ENCODE measurements at places on chromosomes 3 and 15.

DNA sequence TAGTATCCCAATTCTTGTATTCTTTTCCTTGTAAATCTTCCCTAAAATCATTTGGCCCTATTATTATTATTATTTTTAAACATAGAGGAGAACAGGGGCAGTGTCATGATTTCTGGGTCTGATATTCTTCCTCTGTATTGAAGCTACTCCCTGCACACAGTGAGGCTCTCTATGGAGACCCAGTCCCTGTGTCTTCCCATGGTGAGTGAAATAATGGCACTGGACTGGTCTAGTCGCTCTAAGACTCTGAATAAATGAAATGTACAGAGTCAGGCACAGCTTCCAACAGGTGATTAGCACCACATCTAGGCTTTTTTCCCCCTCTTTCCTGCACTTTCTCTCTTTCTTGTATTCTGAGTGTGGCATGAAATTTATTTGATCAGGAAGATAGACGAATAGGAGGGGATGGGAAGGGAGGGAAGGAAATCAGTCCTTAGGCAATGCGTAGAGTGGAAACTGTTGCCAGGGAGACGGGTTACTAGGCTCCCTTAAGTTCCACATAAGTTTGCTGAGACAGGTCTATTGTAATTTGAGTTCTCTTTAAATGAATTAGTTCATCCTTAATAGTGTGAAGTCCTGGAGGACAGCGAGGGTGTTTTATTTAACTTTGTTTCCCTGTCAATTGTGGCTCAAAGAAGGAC is 49.0 kb upstream of the NDN start:
- DNase-seq, result no peak

DNA sequence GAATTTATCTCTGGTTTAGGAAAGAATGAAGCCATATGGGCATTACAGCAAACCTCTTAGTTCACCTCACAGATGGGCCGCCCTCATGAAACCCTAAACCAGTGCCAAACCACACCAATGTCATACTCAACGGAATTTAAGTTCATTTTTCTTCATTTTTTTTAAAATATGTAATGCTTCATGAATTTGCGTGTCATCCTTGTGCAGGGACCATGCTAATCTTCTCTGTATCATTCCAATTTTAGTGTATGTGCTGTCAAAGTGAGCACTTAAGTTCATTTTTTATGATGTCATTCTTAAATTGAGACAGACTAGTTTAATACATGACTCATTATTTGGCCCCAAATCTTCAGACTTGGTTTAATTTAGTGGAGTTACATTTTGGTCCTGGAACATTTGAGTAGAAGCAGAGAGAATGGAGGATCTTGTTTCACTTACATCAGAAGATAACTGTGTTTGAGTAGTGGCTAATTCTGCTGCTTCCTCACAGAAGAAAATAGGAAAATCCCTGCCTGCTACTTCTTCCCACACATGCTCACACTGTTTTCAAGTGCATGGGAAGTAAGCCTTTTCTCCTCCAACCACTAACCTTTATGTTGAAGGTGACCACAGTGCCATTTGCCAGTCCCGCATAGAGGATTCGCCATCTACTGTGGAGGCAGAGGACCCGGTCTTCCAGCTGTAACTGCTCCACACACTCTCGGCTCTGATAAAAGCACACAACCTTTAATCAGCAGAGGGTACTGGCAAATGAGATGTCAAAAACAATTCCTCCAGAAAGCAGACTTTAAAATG is 63.3 kb downstream of the ZNF106 start:
- no peak for DNase-seq

DNA sequence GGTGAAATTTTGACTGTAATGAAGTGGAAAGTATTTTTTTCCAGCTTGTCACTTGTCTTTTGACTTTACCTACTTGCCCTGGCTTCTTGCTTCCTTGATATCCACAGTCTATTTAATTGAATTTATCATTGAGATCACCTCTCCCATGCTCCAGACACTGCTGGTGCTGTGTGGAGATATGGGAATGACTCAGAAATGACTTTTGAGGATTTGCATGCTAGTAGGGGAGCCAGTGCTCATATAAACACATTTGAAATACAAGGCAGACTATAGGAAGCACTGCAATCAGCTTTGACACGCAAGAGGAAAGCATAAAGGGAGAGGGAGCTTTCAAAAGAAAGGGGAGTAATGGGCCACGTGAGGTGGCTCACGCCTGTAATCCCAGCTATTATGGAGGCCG is 7.3 kb upstream of the TRPM1 start:
- no peak for DNase-seq

- DNase-seq, result no peak
Measured at GRCh38 chr15:41774882-41775417, 666 bp downstream of the MAPKBP1 start.

DNA sequence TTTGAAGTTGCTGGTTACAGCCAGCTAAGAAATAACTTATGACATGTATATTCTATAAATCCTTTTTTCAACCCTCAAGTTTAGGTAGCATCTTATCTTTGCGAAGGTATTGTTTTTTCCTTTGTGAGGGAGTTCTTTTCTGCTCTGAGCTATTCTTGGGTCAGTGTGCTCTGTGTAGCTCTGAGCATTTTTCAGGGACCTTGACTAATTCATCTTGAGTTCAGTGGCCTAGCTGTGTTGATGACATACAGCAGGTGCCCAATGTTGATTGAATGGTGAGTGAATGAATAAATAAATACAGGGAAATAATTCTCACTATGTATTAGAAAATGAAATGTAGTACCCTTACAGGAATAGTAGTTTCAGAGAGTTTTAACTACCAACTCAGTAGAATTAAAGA is 335.3 kb downstream of the IL20RB start:
- no peak for DNase-seq

- DNase-seq, result no peak
Measured at GRCh38 chr3:64353226-64353625, 128.0 kb upstream of the PRICKLE2 start.

DNA sequence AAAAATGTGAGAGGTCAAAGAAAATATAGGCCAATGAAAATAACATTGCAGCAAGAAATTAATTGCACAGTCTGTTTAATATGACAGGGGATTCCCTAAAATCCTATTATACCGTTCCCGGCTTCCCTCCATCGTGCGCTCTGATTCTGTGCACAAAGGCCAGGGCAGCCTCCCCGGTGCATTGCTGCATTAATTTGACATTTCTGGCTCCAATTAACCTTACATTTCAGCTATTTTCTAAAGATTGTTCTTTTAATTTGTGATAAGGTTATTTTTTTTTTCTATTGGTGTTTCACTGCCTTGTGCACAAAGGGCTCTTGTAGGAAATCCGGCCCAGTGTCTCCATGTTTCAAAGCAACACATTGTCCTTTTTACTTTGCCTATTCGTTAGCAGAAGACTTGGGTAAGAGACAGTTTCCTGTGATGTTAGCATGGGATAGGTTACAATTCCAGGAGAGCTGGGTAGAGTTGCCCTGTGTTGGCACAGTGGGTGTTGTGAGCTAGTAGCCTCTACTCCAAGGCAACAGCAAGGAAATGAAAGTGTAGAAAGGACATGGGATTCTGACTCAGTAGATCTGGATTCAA is 257.3 kb upstream of the IGF1R start:
- DNase-seq, result no peak

GRCh38 chr3:46678280-46678679 is 15.2 kb downstream of the ALS2CL start:
- DNase-seq, result no peak

- no peak for DNase-seq
Measured at GRCh38 chr3:50665081-50665840, 9.5 kb upstream of the DOCK3 start.

GRCh38 chr3:124559846-124560574 is 170.2 kb upstream of the UMPS start:
- DNase-seq, result peak; percentile 77

DNA sequence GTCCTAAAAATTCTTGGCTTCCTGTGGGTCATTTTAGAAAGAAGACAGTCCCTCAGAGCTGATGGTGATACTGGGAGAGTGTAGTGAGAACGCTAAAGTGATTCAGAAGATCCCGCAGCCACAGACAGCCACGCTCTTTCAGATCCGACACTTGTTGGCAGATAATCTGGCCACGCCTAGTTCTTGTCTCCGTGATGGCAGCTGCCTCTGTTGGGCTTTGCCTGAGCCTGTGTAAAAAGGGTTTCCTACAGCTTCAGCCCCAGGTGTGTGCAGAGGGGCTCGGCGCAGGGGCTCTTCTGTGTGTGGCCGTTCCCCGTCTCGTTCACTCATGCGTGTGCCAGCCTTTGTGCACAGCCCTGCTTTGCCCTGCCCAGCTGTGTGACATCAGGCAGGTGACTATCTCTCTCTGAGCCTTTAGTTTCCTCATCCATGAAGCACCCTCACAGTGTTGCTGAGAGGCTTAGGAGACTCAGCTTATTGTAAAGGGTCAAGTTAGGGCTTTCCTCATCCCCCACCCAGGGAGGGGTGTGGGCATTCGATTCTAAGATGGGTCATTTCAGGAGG is 6.3 kb downstream of the IRAK2 start:
- DNase-seq, result no peak

- no peak for DNase-seq
Measured at GRCh38 chr3:184156522-184156955, 1.4 kb downstream of the DVL3 start.

DNA sequence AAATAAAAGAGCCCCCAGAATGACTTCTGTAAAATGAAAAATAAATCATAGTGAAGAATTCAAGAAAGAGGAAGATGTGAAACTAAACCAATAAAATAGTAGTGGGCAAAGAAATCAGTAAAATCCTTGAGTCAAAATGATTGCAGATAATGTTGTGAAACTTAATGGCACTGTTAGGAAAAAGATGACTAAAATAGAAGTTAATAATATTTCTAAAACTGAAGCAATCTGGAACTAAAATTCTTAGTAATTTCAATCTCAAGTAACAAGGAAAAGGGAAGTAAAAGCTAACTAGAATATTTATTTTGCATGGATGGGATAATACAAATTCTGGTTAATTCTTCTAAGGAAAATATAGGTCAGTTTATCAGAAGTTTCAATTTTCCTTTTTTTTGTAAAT is 84.6 kb downstream of the TMCO5A start:
- no peak for DNase-seq

- no peak for DNase-seq
Measured at GRCh38 chr3:64760258-64760657, 72.5 kb upstream of the ADAMTS9 start.

- DNase-seq, result no peak
Measured at GRCh38 chr3:143362115-143362991, 242.8 kb downstream of the CHST2 start.

- no peak for DNase-seq
Measured at GRCh38 chr3:190130037-190130436, 9.3 kb upstream of the P3H2 start.
